ENCODE measurements at places on chromosomes 4 and X.

DNA sequence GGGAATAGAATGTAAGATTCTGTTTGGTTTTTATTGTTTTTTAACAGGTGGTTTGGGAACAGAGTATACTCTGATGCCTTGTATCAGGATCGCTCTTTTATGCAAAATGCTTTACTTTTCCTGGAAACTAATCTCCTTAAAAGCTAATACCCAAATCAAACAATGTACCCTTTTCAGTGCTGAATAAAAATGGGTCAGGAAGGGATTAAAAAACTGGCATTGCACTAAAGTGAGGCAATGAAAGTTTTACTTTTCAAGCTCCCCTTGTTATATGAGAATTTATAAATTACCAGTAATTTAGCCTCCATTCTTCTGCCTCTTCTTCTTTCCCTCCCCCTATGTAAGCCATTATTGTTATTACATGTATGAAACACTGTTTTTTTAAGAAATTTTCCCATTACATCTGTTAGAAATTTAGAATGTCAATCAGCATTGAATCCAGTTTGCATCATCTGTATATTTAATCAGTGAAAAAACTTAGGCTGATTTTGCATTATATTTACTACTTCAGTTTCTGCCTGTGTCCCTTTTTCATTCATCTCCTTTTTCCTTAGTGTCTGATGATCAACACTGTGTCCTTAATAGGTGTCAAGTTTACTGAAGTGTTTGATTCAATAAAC lies 89.7 kb upstream of the NPNT start:
- DNase-seq, result no peak

DNA sequence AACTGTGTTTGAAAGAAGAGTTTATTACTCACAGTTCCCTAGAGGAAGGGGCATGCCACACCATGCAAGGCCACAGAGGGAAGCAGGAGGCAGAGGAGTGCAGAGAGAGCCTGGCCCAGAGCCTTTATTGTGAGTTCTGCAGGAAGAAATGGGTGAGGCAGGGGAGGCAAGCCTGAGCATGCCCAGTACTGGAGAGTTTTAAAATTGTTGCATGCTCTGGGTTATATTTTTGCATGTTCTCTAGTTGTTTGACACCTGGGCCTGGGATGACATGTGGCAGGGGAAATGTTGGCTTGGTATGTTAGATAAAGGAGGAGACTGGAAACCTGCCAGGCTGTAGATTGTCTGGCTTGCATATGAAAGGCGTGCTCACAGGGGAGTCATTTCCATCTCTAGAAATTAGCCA lies 19.7 kb upstream of the CRMP1 start:
- no peak for DNase-seq

DNA sequence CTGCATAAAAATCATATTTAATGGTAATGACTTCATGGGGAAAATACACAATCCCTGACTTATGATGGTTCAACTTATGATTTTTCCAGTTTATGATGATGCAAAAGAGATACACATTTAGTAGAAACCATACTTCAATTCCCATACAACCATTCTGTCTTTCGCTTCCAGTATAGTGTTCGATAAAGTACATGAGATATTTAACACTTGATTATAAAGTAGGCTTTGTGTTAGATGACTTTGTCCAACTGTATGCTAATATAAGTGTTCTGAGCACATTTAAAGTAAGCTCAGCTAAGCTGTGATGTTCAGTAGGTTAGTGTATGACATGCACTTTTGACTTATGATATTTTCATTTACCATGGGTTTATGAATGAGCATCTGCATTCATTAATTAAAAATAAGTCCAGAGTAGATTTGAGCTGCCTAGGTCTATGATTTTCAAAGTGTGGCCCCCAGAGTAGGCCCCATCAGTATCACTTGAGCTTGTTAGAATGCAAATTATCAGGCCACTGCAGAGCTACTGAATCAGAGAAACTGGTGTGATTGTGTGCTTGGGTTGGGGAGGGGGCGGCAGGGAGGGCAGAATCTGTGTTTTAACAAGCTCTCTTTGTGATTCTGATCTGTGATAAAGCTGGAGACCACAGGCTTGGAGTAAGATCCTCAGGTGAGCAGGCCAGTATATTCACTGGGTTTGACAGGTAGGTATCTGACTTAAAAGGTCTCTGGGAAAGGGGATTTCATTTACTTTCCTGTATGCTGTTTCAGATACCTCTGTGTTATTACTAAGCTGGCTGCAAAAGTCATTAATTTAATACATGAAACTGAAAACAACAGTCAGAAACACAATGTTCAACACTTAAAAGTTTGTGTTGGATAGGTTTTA lies 8.4 kb downstream of the ATP10D start:
- DNase-seq, result no peak

DNA sequence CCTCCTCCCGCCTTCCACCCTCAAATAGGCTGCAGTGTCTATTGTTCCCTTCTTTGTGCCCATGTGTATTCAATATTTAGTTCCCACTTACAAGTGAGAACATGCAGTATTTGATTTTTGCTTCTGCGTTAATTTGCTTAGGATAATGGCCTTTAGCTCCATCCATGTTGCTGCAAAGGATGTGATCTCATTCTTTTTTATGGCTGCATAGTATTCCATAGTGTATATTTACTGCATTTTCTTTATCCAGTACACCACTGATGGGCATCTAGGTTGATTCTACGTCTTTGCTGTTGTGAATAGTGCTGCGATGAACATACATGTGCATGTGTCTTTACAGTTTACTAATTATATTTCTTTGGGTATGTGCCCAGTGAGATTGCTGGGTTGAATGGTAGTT lies 51.6 kb upstream of the TMPRSS11B start:
- DNase-seq, result no peak

- no peak for DNase-seq
Observed at GRCh38 chr4:79502081-79502480, 94.1 kb upstream of the GK2 start.

- DNase-seq, result peak; percentile 44
Observed at GRCh38 chr4:122602277-122603142, 18.4 kb downstream of the IL21 start.

- DNase-seq, result peak; percentile 59
Observed at GRCh38 chrX:102712981-102713625, 855 bp downstream of the GPRASP2 start.

- DNase-seq, result peak; percentile 1
Observed at GRCh38 chr4:52407545-52407944, 251.6 kb downstream of the USP46 start.
